ENCODE measurements at places on chromosomes 2 and 18.

- no peak for DNase-seq
Measured at GRCh38 chr2:201280191-201281040, 20.1 kb downstream of the CASP8 start.

DNA sequence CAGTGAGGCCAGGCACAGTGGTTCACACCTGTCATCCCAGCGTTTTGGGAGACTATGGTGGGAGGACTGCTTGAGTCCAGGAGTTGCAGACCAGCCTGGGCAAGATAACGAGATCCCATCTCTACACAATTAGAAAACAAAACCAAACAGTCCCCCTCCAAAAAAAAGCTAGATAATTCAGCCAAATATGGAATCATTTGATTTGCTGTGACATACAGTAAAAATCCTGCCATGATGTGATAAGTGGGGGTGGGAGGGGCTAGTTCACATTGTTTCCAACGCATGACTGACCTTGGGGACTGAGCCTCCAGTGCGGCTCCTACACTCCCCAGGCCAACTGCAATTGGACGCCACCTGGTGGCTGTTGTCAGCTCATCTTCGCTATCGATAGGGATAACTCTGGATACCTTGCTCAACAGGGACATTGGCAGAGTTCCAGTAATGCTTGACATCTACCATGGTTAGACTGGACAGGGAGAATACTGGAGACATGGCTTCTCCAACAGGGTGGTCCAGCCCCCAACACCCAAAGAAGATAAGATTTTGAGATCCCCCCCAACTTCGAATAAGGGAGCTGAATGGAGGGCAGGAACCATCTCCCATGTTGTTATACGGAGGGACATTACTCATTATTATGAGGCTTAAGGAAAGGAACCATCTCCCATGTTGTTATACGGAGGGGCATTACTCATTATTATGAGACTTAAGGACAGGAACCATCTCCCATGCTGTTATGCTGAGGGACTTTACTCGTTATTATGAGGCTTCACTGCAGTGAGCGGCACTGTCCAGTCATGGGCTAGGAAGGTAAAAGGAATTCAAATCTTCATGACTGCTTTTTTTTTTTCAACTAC lies 135.9 kb downstream of the TGIF1 start:
- peak; percentile 75 for DNase-seq

DNA sequence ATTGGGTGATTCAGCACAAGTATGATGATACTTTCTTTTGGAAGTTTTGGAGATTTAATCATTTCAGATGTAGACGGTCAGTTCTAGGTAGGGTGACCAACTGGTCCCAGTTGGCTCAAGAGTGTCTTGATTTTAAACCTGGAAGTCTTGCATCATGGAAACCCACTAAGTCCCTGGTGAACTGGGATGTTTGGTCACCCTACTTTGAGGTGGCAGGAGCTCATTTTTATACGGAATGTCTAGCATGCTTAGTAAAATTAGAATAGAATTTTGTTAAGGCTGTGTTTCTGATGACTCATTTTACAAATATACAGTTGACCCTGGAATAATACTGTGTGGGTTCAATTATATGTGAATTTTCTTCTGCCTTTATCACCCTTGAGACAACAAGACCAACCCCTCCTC lies 61.5 kb upstream of the DOCK10 start:
- DNase-seq: peak; percentile 63

DNA sequence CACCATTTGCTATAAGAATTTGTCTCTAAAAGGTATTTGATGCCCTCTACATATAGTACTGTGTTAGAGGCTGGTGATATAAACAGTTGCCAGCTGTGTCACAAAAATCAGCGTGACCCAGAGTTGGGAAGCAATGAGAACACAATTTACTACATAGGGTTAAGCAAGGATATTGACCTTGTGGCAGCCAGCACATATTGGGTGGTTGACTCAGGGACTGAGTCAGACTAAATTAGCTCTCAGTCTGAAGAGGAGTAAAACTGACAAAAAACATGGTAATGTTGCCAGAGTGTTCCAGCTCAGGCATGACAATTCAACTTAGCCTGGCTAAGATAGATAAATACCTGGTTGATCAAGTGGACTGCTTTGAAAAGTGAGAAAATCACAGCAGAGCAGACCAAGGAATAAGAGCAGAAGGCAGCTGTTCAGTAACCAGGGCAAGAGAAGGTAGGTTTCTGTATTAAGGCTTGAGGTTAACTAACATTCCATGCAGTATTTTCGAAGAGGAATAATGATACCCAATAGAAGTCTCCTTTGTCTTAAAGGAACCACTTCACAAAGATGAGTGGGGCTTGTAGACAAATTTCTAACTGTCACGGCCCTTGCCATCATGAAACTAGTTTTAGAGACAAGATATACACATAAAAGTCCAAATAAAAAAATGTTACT lies 108.2 kb upstream of the ERBB4 start:
- peak; percentile 35 for DNase-seq

DNA sequence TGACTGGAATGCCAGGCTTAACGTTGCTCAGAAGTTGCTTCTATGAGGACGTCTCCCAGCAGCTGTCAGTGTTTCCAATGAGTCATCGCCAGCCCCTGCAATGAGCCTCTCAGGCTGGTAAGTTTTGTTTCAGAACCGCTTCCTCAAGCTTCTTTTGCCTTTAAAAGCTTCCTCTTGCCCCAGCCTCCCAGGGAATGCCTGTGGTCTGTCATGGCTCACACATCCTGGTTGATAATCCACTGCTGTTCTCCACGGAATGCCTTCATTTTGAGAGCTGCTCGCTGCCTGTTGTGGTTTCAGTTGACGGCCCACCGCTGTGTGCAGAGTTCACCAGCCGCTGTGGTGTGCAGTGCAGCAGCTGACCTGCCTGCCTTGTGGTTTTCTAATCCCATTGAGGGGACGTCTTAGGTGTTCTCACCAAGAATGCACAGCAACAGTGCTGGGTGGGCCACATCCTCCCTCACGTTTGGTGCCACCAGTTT lies 96.4 kb downstream of the RTP5 start:
- no peak for DNase-seq

GRCh38 chr18:13217466-13217961 lies 1.0 kb upstream of the LDLRAD4 start:
- DNase-seq: no peak

DNA sequence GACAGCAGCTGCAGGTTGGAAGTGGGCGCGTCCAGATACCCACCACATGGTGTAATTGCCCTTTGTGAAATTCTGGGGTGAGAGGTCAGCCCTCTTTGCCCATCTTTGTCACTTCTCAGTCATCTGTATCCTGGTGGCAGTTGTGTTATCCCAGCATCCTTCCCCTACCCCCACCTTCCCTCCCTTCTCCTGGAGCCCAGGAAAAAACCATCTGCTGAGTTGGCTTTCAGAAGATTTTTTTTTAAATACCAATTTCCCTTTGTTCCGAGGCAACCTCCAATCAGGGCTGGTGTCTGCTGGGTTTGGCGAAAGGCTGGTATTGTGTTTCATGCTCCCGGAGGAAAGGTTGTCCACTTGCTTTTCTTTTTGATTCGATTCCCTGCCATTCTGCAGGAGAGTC lies 35.2 kb downstream of the SETBP1 start:
- DNase-seq: no peak

- no peak for DNase-seq
Measured at GRCh38 chr18:71028285-71028762, 739.5 kb downstream of the SOCS6 start.

GRCh38 chr18:48868468-48869466 lies 82.0 kb downstream of the SMAD7 start:
- no peak for DNase-seq

DNA sequence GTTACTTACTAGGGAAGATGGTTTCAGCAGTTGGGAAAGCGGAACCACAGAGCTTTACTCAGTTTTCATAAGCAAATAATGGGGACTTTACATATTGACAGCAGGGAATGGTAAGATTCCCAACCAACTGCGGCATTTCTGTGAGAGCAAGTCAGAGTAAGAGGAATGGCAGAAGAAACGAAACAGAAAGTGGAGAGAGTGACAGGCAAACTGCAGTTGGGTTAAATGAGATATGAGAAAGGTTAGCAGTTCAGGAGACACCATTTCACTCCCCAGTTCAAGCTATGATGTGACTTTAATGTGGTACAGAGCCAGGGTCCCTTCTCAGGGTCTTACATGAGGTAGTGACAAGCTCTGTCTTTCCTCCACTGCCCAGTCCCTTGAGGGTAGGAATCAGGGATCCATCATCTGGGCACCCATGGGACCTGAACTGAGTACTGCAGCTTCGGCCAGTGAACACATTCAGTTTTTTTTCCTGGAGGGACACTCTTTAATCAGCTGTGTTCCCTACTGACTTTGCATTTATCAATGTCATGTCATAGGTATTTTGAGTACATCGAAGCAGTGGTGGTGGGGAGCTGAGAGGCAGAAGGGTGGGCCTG lies 33.0 kb upstream of the GREB1 start:
- DNase-seq: no peak

DNA sequence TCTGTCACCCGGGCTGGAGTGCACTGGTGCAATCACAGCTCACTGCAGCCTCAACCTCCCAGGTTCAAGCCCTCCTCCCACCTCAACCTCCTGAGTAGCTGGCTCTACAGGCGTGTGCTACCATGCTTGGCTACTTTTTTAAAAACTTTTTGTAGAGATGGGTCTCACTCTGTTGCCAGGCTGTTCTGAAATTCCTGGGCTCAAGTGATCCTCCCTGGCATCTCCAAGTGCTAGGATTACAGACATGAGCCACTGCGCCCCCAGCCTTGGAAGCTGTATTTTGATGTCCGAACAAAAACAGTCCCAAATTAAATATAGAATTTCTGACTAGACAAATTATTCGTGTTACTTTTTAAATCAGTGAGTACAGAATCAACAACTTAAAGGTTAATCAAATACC lies 97.4 kb downstream of the ZNF516 start:
- no peak for DNase-seq

- DNase-seq: no peak
Measured at GRCh38 chr2:3377279-3377611, 373 bp downstream of the EIPR1 start.

GRCh38 chr2:119315241-119315925 lies 51.3 kb downstream of the C2orf76 start:
- no peak for DNase-seq

DNA sequence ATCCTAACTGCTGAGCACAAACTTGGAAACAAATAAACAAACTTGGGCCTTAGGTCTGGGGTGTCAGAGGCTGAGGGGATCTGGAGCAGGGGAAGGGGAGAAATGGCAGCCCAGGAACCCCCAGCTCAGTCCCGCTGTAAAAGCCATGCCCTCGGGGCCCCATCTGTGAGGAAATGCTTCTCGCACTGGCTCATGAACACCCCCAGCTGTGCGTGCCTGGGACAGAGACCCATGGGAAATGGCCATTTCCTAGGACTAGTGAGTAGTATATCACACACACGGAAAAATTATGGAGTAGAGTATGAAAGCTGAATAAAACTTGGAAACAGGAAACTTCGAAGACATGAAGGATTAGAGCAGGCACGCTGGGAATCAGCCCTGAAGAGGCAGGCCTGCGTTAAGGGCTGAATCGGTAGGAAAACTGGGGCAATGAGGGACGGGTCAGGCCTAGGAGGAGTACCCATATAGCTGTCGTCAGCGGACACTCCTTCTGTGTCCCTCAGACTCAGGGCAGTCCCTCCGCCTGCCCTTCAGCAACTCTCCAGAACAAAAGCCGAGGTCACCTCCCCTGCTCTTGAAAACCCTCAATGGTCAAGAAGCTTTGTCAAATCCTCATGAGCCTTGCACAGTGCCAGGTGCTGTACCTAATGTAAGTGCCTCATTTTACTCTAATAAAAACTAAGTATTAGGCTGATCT lies 120.8 kb upstream of the ODC1 start:
- no peak for DNase-seq

GRCh38 chr2:24820598-24821432 lies 27.6 kb downstream of the CENPO start:
- DNase-seq: no peak

DNA sequence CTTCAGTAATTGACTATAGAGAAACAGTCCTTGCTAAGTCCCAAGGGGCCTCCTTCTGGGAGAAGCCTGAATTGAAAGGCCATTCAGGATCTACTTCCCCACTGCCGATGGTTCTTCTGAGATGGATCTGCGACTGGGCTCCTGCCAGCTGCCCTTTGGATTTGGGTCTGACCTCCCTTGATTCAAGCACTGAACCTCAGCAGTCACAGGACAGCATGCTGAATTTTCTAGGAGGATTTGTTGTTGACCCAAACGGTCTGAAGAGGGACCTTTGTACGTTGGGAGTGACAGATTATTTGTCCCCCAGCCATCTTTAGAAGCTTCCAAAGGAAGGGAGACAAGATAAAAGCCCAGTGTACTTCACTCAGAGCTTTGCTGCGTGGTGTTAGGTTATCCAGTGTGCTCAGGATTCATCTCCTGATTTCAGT lies 67.1 kb downstream of the NXPH2 start:
- no peak for DNase-seq

- peak; percentile 33 for DNase-seq
Measured at GRCh38 chr18:13726972-13727331, 479 bp downstream of the RNMT start.
